ENCODE measurements at places on chromosomes 1 and 21.
A peak's percentile ranks its signal among the peaks of the same experiment; 100 is the strongest.

DNA sequence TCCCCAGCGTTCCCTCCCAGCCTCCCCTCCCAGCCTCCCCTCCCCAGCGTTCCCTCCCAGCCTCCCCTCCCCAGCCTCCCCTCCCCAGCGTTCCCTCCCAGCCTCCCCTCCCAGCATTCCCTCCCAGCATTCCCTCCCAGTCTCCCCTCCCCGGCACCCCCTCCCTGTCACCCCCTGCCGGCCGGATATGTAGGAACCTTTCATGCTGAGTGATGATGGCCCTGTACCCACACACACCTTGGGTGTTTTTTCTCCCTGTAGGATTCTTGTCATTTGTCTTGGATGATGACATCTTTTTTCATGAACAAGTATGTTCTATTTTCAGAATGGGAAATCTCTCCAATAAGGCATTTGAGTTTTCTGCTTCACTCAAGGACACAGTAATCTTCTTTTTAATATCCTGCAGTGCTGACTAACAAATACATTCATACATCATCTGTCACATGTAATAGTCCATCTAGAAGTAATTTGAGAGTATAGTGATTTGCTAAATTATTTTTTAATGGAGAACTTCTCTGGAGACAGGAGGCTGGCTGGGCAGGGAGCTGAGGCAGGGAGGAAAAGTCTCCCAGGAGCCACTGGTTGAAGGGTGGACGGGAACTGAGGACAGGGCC is 19.5 kb downstream of the FTCD start:
- no peak for DNase-seq

DNA sequence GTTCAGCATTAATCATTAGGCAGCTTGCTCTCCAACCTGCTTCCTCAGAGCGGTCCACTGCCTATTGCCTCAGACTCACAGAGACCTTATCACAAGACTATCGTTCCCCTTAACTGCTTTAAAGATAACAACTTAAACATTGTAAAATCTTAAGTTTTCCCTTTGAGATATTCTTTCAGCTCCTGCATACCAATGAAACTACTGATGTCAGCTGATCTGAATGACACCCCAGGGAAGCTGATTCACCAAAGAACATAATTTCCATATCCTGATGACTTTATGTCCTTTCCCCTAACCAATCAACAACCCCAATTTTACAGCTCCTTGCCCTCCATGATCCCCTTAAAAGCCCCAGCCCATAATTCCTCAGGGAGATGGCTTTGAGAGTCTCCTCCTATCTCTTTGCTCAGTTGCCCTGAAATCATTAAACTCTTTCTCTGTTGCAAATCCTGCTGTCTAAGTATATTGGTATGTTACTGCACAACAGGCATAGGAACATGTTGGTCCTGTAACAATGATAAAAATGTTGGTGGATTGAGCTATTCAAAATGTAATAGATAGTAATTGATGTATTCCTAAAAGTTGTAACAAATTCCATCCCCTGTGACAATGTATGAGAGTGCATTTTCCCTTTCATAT is 621.4 kb upstream of the RGS18 start:
- no peak for DNase-seq

GRCh38 chr1:23029337-23029736 is 10.1 kb downstream of the KDM1A start:
- no peak for DNase-seq

DNA sequence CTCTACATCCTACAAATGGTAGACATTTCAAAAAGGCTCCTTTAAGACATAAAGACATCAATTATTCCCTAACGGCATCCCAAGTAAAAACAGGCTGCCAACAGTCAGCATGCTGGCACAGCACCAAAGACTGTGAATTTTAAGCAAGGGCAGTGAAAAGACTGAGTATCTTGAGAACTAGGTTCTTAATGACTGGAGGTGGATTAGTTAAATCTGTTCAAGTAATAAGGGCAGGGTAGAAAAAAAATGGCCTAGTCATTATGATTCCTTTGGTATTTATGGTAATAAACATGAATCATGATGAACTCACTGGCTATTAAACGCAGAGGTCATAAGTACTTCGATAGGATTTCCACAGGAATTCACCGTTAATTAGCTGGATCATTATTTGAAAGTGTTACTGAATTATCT is 75.2 kb downstream of the KIFAP3 start:
- no peak for DNase-seq

DNA sequence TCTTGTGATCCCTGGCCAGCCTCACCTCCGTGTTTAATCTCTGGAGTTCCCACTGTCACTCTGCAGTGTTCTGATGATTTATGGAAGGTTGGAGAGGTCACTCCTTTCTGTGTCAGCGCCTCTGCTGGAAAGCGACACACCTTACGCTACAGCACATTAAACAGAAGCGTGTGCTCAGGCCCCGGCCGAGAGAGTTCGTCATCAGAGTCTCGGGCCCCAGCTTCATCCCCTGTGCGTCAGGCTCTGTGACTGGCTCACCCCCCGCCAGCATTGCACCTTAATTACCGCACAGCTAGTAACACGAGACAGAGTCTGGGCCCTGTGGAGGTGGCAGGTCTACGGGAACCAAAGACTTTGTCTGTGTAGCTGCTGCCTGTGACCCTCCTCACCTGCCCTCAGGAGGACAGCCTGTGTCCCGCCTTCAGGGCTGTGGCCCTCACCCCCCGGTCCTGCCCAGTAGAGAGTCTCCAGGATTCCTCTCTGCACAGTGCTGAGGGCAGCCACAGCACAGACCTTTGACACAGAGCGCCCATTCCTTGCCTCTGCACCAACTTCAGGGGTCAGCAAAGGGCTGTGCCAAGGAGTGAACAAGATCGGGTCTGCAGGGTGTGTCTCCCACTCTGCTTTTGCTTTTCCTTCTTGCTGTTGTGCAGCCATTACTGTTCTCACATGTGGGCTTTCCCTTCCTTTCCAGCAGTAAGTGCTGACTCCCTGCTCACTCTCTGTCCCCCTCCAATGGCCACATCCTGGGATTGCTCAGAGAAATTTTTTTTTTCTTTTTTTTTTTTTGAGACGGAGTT is 157.6 kb downstream of the PGBD5 start:
- DNase-seq: no peak

GRCh38 chr21:28805885-28806284 is 186.8 kb downstream of the LTN1 start:
- DNase-seq: no peak

DNA sequence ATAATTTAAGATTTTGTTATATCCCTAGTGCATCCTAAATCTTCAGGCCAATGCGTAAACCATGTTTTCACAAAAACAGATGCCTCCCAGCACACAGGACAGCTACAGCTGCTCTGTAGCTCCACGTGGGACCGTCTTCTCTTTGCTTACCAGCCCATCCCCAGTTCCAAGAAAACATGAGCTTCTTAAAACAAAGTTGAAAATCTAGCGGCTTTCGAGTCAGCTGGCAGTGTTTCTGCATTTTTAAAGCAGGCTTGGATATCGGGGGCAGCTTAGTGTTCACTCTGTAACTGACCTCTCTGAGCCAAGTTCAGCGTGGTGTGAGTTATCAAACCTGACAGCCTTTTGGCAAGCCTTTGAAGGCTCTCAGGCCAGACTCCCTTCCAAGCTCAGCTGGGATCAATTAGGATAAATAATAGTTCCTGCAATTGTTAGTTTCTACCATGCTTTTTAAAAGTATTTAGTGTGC is 881.5 kb downstream of the LTN1 start:
- DNase-seq: no peak

- no peak for DNase-seq
Measured at GRCh38 chr1:150813028-150813707, 5.1 kb upstream of the CTSK start.

- no peak for DNase-seq
Measured at GRCh38 chr21:33406493-33406892, 3.3 kb downstream of the IFNGR2 start.

- peak; percentile 59 for DNase-seq
Measured at GRCh38 chr1:203765029-203765837, at the start of gene LAX1. Gene LAX1 (plus strand): TSS chr1:203765183. CDS start chr1:203765566, 383 bp downstream.

- DNase-seq: no peak
Measured at GRCh38 chr1:17573518-17574041, 34.1 kb downstream of the ARHGEF10L start.

DNA sequence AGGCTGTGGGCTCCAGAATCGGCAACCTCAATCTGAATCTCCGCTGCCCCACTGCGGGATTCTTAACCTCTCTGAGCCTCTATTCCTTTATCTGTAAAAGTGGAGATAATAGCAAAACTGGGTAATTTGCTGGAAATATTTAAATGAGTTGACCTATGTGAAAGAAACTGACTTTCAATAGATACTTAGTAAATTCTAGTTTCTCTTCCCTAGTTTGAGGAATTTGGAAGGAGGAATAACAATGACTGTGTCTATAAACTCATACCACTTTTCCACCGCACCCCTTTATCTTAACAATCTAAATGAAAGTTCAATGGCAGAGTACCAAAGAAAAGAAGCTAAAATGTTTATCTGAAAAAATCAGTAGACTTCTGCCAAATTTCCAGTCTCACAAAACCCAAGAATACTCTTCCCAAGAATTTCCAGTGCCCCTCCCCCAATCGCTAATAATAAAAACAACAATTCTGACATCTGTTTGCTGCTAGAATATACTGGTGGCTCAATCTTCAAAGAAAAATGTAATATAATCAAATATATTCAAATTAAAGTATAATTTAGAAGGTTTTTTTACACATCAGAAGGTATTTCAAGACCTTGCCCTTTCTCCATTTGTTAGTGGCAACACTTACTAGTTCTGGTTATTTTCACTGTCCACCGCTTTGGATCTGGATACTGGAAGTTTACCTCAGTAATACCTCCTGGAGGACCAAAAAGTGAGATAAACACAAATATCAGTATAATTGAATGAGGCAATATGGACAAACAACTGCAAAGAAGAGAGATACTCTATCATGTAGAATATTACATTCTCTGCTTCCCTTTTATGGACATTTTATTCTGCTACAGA is 171.2 kb downstream of the LTN1 start:
- no peak for DNase-seq

GRCh38 chr1:10508511-10508951 is 33.8 kb downstream of the PEX14 start:
- DNase-seq: no peak

DNA sequence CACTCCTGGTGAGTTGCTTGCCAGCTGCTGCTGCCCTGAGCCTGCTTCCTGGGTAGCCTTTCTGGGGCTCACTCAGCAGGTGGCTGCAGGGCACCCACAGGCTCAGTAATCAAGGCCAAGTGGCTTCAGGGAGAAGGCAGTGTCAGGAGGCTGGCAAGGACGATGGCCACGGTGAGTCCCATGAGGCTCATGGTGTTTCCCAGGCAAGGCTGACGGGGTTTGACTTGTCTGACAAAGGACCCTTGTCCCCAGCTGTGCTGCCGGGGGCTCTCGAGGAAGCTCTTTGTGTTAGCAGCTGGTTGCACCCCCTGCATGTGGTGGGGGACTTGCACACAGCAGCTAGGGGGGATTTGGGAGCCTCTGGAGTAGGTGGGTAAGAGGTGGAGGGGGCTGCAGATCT is 190.5 kb upstream of the C1orf174 start:
- DNase-seq: no peak

DNA sequence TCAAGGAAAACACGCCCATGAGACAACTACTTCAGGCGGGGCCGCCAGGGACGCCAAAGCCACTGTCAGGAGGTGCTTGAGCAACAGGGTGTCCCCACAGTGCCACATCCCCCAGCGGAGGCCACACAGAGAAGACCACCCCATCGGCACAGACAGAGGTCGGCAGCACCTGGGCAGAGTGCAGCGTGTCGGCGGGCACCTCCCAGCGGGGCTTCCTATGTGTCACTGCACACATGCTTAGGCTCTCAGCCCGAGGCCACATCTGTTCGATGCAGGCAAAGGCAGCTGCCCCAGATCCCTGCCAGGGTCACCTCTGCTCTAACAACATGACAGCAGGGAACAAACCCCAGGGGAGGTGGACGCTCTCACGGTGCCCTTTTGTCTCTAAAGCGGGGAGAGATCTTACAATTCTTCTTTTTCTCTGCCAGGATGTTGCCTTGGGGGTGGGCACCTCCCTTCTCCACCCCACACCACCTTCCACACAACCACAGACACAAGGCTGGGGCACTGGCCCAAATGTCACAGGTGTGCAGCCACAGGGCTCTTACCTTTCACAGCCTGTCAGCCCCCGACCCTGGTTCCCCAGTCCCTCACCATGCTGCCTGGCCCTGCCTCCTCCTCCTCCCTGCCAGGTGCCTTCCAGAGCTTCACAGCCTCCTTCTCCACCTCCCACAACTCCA is 4.2 kb downstream of the KRTAP10-8 start:
- DNase-seq: no peak

DNA sequence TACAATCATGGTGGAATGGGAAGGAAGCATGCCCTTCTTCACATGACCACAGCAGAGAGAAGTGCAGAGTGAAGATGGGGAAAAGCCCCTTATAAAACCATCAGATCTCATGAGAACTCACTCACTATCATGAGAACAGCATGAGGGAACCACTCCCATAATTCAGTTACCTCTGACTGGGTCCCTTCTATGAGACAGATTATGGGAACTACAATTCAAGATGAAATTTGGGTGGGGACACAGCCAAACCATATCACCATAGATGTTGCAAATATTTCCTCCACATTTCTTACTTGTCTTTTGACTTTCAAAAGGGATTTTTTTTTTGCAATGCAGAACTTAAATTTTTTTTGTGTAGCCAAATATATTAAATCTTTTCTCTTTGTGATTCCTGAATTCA is 14.8 kb downstream of the SH3BGR start:
- DNase-seq: no peak

GRCh38 chr1:232510367-232511110 is 119.4 kb downstream of the SIPA1L2 start:
- no peak for DNase-seq

DNA sequence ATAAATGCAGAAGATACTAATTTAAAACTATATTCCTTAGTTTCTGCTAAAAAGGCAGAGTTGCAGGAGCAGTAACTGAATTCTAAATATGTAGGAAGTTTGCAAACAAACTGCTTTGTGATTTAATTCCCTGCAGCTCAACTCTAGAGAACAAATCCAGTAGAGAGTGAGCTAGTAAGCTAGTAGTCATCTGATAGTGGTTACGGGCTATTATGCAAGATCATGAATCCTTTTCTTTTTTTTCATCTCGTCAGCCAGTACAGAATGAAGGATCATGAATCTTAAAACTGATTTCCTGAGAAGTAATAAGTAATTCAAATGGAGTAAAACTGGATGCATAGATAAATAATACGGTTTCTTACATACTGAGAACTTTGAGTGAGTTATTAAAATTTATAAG is 3.3 kb downstream of the DPH5 start:
- DNase-seq: no peak

DNA sequence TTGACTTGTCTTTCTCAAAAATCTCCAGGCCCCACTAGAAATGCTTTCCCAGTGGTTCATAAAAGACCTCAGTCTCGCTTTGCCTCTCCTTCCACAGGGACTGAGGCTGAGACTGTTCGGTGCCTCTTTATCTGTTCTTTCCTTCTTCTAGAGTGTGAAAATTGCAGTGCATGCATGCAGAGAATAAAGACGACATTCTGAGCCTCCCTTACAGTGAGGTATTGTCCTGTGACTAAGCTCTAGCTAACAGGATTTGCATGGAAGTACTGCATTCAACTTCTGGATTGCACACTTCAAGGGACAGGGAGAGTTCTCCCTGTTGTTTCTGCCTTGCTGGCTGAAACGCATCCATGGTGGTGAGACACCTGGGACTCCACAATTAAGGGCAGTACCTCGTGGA is 69.1 kb downstream of the COLGALT2 start:
- no peak for DNase-seq
